ENCODE measurements at places on chromosomes 7 and 10.

DNA sequence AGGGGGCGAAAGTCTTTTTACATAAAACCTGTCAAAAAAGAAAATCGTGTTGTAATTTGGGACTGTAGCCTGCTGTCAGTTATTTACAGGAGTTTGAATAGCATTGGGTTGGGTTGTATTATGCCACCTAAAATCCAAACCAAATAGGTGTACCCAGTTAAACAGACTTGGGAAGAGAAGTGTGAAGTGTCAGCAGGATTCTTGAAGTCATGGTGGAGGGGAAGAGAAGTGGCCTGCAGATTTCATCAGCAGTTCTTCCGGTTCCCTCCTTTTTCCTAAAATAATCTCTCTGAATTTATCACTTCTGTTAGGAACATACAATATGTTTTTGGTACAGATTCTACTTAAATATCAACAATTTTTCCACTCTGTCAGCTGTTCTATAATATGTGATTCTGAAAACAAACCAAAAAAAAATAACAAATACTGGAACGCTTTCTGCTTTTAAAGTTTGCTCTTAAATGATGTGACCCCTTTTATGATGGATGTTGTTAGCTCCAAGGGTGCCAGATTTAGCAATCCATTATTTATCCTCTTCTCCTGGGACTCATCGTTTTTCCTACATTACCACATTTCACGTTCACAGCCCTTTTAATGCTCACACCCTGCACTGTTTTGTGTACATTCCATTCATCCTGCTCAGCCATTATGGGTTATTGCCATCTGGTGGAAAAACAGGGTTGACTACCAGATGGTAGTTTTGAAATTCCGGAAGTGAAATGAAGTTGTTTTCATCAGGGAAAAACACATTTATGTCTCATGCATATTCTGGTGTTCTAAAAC lies 18.7 kb upstream of the ARHGAP12 start:
- no peak for DNase-seq

DNA sequence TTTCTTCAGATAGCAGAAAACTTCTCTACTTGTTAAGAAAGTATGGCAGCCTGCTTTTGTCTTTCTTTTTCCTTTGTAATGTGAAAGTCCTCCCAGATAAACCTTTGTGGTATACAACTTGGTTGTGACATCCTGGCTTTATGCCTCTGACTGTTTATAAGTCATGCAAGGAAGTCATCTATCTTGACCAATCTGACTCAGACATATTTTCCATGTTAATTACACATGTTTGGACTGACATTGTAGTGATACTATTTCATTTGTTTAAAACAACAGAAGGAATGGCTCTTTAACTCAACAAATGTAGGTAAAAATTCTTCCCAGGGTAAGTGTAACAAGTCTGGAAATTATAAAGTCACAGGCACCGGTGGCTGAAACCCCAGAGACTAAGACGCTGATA lies 341.6 kb upstream of the MEOX2 start:
- DNase-seq = peak; percentile 41

DNA sequence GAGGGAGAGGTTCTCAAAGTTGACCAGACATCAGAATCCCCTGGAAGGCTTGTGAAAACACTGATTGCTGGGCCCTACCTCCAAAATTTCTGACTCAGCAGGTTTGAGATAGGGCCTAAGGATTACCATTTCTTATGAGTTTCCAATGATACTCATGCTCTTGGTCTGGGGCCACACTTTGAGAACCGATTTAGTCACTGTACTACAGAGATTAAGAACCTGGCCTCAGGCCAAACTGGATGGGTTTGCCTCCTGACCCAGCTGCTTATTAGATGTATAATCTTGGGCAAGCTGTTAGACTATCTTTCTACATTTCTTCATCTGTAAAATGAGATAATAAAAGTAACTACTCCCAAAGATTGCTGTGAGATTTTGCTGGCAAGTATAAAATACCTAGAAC lies 77.1 kb upstream of the SCIN start:
- no peak for DNase-seq

DNA sequence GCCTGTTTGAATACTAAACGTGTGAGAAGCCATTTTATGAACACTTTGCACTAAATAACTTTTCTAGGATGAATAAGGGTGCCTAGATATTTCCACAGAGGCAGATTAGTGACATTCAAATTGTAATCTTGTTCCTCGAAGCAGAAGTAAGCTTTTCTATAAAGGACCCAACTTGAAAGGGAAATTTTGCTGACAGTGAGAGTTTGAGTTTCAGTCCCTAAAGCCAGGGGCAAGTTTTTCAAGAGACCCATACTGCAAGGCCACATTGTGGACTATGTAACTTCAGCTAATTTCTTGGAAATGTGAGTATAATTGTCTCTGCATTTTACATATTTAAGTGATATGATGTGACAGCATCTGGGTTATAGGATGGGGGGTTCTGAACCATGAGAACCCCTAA lies 387.2 kb upstream of the ETV1 start:
- DNase-seq = no peak

DNA sequence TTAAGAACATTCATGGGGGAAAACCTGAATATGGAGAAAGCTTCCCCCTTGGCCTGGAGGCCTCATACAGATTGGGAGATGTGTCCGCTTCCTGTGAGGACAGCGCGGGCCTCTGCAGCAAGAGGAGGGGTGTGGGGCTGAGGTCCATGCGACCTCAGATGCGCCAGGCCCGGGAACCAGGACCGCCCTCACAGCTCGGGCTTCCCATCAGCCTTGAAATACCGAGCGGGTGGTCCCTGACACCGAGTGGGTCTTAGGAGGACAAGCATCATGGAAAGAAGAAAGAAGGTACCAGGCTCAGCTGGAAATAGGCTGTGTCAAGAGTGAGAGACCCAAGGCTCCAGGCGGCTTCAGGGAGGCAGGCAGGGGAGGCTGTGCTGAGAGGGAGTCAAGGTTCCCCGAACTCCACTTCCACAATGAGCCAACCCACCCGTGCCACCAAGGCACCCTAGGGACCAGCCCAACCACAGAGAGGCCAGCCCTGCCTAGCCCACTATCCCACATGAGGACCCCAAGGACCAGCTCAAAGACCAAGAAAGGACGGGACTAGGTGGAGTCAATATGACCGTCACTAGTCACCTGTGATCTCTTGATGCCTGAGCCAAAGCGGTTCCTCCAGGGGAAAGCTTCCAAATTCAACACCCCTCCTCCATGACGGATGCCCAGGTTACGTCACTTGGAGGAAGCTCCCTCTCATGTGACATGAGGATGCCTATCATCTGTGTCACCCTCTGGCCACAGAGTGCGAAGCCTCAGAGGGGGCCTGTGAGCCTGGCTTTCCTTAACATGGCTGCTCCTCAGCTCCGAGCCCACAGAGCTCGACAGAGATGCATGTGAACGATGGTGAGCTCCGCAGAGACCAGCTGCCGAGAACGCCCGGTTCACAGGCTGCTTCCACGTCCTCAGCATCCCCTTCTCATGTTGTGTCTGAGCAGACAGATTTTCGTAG lies 103.7 kb downstream of the TCERG1L start:
- DNase-seq = no peak

DNA sequence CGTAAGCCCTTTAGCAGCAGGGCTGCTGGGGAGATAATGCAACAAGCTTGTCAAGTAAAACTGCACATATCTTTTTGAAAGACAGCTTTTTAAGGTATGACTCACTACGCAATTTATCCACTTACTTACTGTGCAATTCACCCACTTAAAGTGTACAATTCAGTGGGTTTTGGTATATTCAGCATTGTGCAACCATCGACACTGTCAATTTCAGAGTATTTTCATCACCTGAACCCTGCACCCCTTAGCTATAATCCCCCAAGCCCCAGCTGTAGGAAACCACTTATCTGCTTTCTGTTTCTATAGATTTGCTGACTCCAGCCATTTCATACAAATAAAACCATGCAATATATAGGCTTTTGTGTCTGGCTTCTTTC lies 168.0 kb downstream of the PTPN20 start:
- DNase-seq = no peak

- DNase-seq = peak; percentile 23
Observed at GRCh38 chr10:80599424-80599847, 61.7 kb downstream of the SH2D4B start.

- no peak for DNase-seq
Observed at GRCh38 chr7:4226524-4226882, 455.6 kb upstream of the FOXK1 start.

- DNase-seq = no peak
Observed at GRCh38 chr10:34854147-34854601, 39.1 kb upstream of the PARD3 start.

DNA sequence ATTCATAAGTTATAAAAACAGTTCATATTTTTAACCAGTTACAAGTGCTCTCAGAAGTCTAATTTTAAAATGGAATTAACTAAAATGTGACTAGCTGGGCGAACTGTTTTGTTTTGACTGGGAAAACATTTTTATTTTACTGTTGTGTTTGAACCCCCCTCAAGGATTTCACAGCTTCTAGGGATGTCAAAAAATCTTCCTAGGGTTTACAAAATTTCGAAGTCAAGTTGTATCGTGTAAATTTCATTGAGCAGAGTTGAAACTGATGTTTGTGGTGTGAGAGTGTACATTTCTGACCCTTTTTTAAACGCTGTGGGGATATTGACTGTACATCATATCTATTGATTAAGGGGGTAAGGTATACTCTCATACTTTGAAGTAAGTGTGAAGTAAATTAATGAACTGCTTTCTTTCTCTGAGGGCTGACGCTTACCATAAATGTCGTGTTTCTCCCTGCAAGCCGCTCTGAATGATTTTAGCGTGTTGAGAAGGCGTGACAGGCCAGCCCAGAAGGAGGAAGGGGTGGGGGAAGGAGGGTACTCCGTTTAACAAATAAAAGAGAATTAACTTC lies 1.8 kb upstream of the SP8 start:
- no peak for DNase-seq

DNA sequence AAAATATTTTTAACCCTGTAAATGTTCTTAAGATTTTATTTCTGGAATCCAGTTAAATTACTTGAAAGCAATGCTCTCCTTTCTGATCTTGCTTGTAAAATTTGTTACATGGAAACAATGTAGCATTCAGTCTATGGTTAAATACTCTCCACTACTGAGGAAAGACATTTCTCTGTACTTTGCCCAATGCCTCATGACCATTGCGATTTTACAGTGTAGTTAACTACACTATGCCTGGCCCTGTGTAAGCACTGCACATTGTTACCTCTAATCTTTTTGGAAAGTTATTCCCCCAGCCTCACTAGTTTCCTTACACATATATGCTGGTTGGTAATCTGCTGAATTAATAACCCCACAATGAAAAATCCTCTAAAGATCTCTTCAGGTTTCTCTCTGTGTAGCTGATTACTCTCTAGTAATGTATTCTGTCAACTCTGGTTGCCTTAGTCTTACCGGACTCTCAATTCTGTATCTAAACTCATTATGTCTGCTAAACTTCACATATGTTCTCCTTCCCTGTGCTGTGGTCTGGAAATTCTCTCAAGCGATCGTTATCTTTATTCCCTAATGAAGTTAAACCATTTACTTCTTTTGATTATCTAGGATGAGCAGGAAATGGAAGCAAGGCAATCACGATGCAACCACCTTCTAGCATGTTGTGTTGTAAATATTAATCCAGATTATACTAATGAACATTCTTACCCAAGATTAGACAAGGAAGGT lies 58.7 kb upstream of the TMEM106B start:
- no peak for DNase-seq

DNA sequence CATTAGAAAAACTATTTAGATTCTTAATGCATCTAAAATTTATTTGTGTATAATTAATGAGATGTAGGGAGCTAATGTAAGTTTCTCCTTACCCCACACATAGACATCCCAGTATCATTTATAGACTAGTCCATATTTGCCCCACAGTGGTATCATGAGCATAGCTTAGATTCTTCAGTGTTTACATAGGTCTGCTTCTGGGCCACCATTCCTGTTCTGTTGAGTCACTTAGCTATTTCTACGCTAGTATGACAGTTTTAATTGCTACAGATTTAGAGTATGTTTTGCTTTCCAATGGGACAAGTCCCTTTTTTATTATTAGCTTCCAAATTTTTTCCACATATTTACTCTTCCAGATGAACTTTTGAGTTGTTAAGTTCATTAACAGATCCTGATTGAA lies 69.4 kb downstream of the MCMBP start:
- DNase-seq = no peak

DNA sequence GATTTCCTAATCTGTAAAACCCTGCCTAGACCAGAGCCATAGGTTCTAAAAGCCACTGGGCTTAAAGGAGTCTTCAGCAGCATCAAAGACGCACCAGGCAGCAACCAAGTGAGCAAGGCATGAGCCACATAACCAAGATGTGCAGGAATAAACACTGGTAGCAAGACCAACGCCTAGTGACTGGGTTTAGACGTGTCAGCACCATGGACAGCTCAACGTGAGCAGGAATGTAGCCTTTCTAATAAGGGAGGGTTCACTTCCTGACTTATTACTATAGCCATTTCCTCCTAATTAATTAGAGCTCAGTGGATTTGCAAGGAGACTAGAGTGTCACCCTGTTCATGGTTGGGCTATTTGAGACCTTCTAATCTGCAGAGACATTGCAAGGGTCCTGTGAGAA lies 223.7 kb downstream of the LHFPL3 start:
- no peak for DNase-seq

GRCh38 chr7:65503434-65504152 lies 129.9 kb downstream of the ZNF92 start:
- no peak for DNase-seq

DNA sequence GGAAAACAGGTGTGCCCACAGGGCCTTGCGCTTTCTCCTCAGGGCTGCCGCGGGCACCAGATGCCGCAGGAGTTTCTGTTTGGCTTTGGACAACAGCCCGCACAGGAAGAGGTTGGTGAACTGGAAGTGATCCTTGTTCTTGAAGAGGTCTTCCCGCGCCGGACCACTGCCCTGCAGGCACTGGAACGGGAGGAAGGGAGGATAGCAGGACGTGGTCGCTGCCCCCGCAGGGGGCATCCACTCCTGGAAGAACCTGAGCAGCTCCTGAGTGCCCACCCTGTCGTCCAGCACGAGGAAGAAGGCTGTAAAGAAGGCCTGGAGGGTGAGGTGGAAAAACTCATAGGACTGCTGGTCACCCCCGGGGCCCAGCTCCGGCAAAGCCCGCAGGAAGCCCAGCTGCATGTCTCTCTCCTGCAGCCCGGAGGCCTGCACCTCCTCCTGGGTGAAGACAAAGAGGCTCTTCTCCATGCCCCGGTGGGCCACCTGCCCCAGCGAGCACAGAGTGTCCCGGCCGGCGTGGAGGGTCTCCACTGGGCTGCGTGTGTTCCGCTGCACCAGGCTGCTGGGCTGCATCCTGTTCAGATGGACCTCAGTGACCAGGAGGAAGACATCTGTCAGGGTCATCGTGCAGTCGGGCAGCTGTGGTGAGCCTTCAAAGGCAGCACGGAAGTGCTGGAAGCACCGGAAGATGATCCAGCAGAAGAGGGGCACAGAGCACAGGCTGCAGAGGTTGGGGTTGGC lies 26.9 kb downstream of the NOD1 start:
- no peak for DNase-seq
